ENCODE measurements at places on chromosomes 7 and 10. TPM values are rescaled to one million over a fixed set of nuclear protein-coding genes. Genes with fewer than 3 reads are reported as not detected.

The NRF1 gene
- 22.9 TPM for total RNA-seq

The DLD gene
- total RNA-seq = 65.2 TPM

The OR2A7 gene
- total RNA-seq = 4.3 TPM

The MUC12 gene
- total RNA-seq = 5.9 TPM

The PYROXD2 gene
- 5.5 TPM for total RNA-seq

The STEAP1B gene
- total RNA-seq = 20.6 TPM

The SEC61G gene
- total RNA-seq = 149 TPM

The ZFYVE27 gene
- total RNA-seq = 25.5 TPM

The CNTNAP2 gene
- 171 TPM for total RNA-seq

The MPP7 gene
- 7.7 TPM for total RNA-seq

The FAM3C gene
- total RNA-seq = 64.3 TPM

The EPHA1 gene
- 103 TPM for total RNA-seq

All from endodermal cell (in vitro differentiated cells).